ENCODE measurements at places on chromosomes 3 and 15. TPM values are rescaled to one million over a fixed set of nuclear protein-coding genes. Genes with fewer than 3 reads are reported as not detected.

KBTBD13 gene
- total RNA-seq: not detected

TRPM1 gene
- total RNA-seq: not detected

CAMP gene
- not detected for total RNA-seq

GRCh38 chr3:171531716-171532115 lies 71.5 kb upstream of the TNIK start:
- H3K27ac ChIP-seq: no peak overlapping the region
- H3K27me3 ChIP-seq: no peaks in the 10 kb centered on the region
- no peaks in the 10 kb centered on the region for H3K36me3 ChIP-seq
- H3K4me3 ChIP-seq: no peak overlapping the region
- no peak for DNase-seq

- H3K36me3 ChIP-seq: no peaks in the 10 kb centered on the region
- DNase-seq: no peak
- H3K27ac ChIP-seq: peak overlapping the region; percentile 6
- peaks cover 28% of the 10 kb centered on the region for H3K4me1 ChIP-seq
- no peak overlapping the region for H3K4me3 ChIP-seq
Measured at GRCh38 chr15:92421976-92422375, 28.3 kb downstream of the ST8SIA2 start.

DNA sequence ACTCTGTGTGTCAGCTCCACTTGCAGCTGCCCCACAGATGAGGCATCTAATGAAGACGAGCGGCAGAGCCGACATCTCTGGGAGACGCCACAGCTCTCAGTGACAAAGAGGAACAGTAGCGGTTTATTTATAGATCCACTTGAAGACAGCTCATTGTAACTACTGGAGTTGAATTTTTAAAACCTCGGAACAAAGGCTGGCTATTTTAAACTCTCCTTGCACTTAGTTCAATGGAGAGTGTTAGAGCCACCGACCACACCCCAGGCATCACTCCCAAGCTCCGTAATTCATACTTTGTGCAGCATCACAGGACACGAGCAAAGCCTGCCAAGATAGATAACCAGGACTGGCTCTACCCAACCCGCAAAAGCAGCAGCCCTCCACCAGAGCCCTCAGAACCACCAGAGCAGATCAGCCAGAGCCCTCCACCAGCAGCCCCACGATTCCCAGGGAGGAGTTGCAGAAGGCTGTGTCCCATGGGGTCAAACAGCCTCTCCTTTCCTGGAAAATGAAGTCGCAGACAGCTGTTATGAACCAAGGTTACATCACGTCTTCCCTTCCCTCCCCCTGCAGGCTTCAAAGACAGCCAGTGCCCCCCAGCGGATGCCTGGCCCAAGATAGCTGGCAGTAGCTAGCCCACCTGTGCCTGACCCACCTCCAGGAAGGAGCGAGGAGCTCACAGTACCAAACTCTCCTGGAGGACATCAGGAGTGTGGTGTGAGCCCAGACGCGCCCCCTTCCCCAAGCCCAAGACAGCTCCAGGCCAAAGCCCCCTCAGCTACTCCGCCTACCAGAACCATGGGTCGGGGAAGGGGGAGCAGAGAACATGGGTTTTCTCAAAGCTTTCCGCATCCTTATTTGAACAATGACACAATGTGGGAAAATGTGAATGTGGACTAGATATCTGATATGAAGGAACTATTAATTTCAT lies 45.7 kb downstream of the POC1A start:
- no peak overlapping the region for H3K4me3 ChIP-seq
- H3K4me1 ChIP-seq: peaks cover 9% of the 10 kb centered on the region
- H3K27ac ChIP-seq: no peak overlapping the region
- peak; percentile 44 for DNase-seq

DNA sequence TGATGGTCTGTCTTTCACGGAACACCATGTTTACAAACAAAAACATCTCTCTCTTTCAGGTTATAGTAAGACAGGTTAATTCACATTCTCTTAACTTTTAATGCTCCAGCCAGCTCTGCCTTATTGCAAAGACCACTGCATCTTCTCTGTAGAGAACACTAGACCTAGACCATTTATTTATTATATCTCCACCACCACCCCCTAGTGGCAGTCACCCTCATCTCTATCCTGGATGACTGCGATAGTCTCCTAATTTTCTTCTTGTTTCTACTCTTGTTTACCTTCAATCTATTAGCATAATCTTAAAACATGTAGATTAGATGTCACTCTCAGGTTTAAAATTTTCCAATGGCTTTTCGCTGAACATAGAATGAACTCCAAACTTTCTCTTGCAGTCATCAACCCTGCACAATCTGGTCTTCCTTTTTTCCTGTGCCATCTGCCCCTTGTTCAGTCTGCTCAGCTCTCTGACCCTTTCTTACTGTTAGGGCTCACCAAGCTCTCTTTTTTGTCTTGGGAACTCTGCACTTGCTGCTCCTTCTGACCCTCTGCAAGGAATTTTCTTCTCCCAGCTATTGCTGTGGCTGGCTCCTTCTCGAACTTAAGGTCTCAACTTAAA lies 155.6 kb downstream of the SQOR start:
- peaks cover 29% of the 10 kb centered on the region for H3K27me3 ChIP-seq
- no peak overlapping the region for H3K27ac ChIP-seq
- no peaks in the 10 kb centered on the region for H3K4me1 ChIP-seq
- H3K4me3 ChIP-seq: no peak overlapping the region
- no peak for DNase-seq
- H3K36me3 ChIP-seq: no peaks in the 10 kb centered on the region
